ENCODE measurements at places on chromosomes 3 and 15.
A peak's percentile ranks its signal among the peaks of the same experiment; 100 is the strongest.

DNA sequence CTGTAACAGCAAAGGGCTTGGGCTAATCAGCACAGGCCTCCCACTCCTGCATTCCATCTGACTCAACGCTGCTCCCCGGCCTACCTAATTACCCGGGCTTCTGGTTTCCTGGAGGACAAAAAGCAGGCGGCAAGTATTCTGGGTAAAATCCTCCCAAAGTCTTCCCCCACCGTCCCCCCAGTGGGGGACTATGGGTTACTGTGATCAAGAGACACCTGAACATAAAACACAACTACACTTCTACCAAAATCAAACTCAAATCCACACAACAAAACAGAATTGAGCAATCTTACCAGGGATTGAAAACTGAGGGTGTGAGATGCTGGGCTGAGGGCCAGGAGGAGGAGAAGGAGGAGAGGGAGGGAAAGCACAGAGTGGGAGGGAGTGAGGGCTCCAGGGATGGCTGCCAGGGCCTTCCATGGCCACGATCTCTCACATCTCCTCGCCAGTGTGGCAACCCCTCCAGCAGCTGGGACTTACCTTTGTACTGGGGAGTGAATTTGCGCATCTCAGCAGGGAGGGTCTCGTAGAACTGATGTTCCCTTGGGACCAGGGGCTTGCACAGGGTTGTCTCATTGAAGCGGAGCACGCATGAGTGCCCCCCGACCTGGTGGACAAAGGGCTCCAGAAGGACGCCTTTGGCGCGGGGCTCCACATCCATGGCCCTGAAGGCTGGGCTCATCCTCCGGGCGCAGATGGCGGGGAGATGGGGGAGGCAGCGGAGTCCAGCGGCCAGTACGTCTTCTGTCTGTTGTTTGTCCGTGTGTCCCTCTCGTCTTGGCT, 9.1 kb upstream of the NCKIPSD start:
- no peak for DNase-seq

GRCh38 chr3:12816521-12817342, 20.3 kb downstream of the CAND2 start:
- DNase-seq = no peak

DNA sequence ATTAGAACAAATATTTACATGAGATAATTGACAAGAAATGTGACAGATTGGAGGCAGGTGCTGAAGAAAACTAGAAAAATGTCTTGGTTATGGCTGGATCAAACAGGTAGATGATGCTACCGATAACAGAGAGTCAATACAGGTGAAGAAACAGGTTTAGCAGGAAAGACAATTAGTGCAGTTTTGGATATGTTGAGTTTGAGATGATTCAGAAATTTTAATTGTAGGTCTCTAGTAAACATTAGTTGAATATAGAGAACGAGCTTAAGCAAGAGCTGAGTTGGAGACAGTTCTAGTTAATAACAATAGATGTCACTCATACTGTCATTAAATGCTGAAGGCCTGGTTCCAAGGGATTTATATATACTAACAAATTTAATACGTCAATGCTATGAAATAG, 524.4 kb downstream of the NSUN3 start:
- no peak for DNase-seq

DNA sequence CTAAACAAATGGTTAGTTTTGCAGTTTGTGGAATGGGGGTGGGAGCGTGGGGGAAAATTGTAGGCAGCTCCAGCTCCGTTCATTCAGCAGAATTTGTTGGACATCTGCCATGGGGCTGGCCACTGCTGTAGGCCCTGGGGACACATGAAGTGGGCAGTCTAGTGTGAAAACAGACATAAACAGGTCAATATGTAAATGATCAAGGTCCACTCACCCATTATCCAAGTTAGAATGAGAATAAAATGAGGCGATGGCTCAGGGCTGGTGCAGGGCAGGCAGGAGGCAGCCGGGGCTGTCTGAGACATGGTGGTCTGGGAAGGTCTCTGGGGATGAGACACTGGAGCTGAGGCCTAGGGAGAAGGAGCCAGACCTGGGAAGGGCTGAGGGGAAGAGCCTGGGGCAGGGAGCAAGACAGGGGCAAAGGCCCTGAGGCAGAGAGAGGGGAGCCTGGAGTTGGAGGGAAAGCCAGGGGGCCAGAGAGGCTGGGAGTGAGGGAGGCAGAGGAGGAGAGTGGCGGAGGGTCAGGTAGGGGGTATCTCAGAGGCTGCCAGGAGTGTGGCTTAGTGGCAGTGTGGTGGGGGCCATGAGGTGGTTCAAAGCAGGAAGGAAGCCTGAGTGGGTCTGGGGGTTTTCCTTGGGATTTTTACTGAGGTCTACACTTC, 6.2 kb upstream of the SLC6A6 start:
- DNase-seq = peak; percentile 27

DNA sequence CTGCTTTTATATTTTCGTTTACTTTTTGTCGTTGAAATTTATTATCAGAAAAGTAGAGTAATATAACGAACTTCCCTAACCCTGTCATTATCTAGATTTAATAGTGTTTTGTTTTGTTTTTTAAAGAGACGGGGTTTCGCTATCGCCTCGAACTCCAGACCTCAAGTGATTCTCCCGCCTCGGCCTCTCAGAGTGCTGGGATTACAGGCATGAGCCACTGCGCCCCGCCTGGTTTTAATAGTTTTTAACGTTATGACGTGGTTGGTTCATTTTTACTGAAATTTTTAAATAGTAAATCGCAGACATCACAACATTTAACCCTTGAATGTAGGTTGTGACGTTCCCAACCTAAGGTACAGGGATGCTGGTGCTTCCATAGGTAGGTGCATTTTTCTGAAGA, 1.0 kb downstream of the NGRN start:
- DNase-seq = peak; percentile 25

- DNase-seq = no peak
Observed at GRCh38 chr3:195711813-195712534, 8.8 kb upstream of the MUC20 start.

- DNase-seq = no peak
Observed at GRCh38 chr3:5019411-5020241, 40.4 kb downstream of the BHLHE40 start.

GRCh38 chr15:47644722-47645121, 72.6 kb upstream of the SEMA6D start:
- no peak for DNase-seq

- DNase-seq = no peak
Observed at GRCh38 chr3:43921056-43921648, 230.4 kb downstream of the ABHD5 start.

GRCh38 chr3:63654211-63654610, 1.7 kb downstream of the SNTN start:
- no peak for DNase-seq

DNA sequence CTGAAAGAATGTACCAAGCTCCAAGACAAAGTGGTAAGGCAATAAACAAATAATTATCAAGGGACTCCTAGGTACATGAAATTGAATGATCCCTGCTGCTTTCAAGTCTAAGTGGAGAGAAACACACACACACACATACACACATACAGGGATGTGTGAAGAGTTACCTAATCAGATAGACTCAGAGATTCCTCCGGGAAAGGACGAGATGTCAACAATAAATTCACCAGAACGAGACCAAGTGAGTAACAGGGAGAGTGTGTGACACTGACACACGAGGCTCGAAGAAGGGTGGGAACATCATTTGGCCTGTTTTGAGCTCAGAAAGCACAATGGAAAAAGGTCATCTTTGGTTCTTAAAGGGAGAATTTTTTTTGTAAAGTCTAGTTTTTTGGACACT, 13.4 kb downstream of the LRIG1 start:
- DNase-seq = peak; percentile 44

DNA sequence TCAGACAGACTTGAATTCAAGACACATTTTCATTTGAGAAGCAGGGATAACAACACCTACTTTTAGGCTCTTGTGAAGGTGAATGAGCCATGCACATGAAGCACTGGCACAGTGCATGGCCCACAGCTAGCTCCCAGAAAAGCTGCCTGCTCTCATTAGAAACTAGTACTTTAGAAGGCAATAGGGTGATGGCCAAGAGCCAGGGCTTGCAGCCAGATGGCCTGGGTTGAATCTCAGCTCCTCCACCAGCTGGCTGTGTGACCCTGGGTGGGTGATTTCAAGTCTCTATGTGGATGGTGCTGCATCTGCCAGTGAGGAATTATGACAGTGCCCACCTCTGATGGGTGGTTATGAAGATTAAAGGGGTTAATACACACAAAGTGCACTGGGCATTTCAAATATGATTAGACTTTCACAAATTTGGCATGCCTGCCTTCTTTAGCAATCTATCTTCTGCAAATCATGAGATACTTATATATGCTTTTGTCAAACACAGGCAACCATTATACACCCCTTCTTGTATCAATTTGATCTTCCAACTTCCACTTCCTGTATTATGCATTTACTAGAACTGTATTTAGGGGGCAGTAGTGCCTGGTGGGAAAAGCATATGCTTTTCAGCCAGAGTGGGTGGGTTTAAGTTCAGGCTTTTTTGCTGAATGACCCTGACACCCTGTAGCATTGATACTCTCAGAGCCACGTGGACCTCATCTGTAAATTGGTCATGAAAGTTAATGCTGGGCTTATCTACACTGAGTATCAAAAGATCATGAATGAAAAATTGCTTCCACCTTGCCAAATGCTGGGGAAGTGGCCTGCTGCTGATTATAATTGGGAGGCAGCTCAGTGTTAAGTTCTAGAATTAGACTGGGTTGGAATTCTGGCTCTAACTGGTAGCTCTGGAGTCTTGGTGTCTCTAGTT, 34.7 kb upstream of the RBP1 start:
- DNase-seq = peak; percentile 73

DNA sequence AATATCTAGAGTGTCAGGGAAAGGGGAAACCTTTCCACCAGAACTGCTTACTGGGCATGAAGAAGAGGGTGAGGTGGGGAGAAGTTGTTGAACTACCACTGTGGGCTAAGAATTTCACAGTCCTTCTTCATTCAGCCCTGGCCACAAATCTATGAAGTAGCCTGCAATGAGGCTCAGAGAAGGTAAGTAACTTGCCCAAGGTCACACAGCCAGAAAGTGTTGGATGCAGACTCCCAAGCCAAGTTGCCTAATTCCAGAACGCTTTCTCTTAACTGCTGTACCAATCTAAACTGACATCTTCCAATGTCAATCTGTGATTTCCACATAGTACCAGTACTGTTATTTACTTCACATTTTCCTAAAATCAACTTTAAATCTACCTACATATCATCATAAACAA, 2.1 kb downstream of the CYP1A1 start:
- DNase-seq = no peak

GRCh38 chr15:55266547-55266946, 23.1 kb downstream of the RAB27A start:
- DNase-seq = no peak

DNA sequence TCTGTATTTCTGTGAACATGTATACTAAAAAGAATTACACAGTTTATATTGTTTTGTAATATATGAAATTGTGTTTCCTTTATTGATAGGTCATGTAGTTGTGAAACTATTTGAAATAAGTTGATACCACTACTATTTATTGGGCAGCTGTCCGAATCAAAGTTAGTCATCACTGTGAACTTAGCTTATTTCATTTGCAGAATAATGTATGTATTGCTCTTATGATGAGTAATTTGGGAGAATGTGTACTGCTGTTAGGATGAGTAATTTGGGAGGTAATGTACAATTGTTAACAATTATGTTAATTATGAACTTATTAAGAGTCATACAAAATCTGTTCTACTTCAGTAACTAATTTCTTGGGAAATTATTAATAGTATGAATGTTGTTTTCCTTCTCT, 22.2 kb downstream of the FXR1 start:
- no peak for DNase-seq

- no peak for DNase-seq
Observed at GRCh38 chr3:23640471-23641146, 165.1 kb upstream of the UBE2E1 start.

DNA sequence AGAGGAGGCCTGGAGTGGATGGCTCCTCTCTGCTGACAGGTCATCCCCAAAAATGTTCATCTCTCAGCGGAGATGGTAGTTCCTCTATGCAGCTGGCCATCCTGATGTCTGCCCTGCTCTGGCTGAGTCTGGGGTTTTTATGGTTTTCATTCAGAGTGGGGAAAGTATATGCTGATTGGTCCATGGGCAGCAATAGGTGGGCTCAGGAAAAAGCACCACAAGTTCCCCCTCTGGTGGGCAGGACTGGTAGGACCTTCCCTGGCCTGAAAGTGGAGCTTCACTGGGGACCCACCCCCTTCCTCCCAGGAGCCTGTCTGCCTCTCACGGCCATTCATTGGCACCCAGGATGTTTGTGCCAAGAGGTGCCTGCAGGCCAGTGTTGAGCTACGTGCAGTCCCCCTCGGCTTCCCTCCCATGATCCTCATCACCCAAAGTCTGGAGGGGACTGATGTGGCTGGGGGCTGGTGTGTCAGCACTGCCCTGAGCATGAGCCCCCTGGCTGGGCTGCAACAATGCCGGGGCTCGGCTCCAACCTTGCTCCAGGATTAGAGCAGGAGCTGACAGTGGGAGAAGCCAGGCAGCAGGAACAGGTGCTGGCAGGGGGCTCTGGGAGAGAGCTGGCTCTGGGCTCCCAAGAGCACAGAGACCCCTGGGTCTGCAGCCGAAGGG, 13.1 kb upstream of the BLOC1S6 start:
- peak; percentile 43 for DNase-seq

DNA sequence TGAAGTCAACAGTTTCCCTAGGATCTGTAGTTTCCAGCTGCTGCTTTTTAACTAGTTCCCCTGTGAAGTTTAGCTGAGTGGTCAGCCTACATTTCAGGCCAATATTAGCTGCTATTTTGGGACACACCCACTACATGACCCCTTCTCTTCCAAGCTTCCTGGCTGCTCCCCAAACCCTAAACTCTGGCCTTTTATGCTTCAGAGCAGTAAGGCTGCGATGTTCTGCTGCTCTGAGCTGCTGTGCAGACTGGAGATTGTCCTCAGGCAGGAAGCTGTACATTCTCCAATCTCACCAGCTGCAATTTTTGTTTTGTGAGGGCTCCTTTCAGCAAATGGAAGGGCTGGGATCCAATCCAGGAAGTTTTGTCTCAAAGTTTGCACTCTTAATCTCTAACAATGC, 48.0 kb upstream of the WDR72 start:
- DNase-seq = peak; percentile 24

DNA sequence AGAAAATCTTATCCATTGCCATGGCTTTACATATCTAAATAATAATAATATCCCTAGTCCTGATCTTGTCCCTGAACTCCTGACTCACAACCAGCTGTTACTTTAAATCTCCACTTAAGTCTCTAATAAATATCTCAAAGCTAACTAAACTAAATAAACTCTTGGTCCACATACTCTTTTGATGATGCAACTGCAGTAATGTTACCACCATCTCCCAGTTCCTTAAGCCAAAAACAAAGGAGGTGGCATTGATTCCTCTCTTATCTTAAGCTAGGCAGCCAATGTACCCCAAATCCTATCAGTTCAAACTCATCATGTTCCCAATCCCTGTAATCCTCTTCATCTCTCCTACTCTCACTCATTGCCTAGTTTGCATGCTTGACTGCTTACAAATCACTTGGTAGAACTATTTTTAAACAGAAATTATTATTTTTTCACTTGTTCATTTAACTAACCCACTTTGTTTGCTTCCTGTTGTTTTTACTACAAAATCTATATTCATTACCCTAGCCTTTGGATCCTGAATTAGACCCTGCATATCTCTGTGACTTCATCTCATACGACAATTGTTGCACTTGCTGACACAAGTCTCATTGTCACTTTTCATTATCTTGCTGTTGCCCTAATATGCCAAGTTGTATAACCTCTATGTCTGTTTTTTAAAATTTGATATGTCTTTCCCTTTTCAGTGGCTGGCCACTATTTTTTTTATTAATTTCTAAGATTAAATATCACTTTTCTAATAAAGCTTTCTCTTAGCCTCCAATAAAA, 462.2 kb downstream of the ZPLD1 start:
- no peak for DNase-seq

GRCh38 chr15:81297603-81298575, 26.1 kb downstream of the STARD5 start:
- no peak for DNase-seq
